ENCODE measurements at places on chromosomes 3 and 15.

DNA sequence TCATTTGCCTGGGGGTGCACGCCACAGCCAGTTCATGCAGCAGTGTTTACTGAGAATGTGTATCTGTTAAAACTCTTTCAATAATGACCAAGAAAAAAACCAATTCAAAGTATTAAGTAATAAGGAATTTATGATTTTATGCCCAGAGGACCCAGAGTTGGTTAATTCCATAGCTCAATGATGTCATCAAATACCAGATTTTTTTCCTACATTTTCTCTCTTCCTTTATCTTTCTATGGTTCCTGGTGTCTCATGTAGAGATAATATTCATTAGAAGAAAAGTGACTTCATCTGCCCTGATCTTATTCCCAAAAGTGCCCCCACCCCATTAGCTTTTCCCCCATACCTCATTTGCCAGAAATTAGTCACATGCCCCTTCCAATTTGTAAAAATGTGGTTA is 44.6 kb upstream of the LMCD1 start:
- no peak for DNase-seq

- DNase-seq = no peak
These were observed 32.0 kb upstream of the SEMA6D start for GRCh38 chr15:47685141-47685870.

DNA sequence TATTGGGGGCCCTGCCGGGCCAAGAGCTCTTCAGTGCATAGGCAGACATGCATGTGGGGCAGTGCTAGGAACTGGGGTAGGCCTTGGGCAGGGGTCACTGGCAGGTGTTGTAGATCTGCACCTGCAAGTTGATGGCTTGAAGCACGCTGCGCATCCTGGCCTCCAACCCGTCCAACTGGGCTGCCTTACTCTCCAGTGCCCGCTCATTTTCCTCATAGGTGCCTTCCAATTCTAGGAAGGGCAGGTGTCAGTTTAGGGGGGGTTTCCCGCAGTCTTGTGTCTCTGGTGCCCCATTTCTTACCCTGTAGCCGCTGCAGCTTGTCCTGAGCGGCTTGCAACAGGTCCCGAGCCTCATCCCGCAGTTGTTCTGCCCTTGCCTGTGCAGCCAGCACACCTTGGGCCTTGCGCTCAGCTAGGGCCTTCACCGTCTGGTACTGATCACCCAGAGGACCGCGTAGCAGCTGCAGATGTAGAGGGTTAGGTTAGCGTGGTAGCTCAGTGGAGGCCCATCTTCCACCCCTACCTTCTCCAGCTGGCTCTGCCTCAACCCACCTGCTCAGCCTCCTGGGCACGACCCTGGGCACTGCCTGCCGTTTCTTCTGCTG is 611 bp upstream of the USP19 start:
- DNase-seq = no peak

DNA sequence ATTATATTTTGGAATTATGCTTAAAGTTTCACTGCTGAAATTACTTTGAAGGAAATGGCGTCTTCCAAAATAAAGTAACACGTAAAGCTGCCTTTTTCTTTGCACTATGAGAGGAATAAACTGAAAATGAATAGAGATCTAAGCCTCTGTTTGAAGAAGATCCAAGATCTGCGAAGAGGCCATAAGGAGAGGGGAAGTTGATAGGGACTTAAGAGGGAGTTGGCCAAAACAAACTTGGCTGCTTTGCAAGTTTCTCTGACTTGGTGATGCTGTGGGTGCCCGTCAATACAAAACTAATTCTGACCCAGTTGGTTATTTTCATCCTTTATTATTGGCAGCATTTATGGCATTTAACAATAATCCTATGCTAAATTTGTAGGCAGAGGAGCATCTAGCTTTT is 190.2 kb upstream of the GBE1 start:
- no peak for DNase-seq

- DNase-seq = no peak
These were observed 105.1 kb downstream of the MEX3B start for GRCh38 chr15:81940467-81941451.

DNA sequence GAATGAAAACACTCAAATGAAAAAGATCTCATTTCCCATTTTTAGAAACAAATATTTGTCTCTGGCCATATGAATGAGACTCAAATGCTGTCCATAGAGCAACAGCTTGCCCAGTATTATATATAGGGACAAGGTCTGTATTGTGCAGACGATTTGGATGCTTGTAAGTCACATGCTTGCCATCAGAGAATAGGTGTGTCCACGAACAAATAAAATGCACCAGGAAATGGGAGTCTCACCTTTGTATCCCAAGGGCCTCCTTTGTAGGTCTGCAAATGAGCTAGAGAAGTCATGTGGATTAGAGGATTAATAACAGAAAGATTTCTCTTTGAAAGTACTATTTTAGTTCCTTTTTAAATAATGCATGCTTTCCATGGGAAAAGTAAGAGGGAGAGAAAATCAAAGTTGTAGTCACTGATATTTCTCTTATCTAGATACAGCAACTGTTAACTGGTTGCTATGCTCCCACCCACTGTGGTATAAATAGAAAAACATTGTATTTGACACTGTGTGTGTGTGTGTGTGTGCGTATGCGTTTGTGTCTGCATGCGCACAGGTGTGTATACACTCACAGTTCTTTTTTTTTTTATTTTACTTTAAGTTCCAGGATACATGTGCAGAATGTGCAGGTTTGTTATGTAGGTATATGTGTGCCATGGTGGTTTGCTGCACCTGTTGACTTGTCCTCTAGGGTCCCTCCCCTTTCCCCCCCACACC is 383.4 kb upstream of the ARRDC4 start:
- no peak for DNase-seq

- DNase-seq = no peak
These were observed 79.0 kb downstream of the RPLP1 start for GRCh38 chr15:69531665-69532027.
